ENCODE measurements at places on chromosomes 2 and 18.

DNA sequence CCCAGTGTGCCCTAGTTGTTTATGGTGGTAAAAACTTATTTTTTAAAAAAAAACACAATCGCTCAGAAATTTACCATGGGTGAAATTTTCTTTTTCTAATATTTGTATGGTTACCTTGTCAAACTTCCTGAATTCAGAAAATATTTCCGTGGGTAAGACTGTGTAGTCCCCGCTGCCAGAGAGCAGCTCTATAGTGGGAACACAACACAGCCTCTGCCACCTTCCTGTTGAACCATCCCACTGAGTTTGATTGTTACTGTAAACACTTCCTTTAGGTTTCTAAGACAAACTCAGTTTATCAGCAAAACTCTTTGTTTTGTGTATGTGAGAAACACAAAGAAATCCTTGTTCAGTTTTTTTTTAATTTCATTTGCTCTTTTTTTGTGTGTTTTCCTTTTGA lies 17.9 kb downstream of the DNAH6 start:
- DNase-seq = no peak

DNA sequence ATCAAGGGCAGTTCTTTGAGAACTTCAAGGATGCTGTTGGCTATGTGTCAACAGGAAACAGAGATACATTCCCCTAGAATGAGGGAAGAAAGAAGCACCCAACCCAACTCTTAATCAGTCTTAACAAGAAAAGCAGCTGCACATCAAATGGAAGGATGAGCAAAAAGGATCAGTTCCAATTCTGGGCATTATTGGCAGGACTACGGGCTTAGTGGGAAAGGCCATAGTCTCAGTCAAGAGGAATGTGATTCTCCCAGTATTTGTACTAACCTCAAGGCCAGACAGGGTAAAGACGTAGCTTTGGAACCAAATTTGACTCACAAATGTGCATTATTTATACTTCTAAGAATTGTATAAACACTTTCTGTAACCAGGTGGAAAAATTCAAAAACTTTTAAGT lies 18.2 kb downstream of the BMP10 start:
- DNase-seq = peak; percentile 40

GRCh38 chr18:56315363-56315762 lies 323.0 kb downstream of the TXNL1 start:
- no peak for DNase-seq

DNA sequence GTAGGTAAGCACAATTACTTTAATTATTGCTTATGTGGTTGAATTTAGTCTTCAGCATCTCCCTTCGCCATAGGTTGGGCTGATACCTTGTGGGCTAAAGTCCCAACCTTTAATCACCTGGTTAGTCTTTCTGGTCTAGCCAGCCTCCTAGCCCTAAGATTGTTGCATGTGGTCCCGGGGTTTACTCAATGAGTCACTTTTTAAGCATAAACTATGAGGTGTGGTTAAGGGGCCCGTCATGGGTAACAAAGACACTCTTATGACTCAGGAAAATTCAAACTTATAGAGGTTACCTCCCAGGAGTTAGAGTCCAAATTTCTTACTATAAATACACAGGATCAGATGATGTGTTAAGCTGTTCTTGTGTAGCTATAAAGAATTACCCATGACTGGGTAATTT lies 841.6 kb downstream of the TRIB2 start:
- peak; percentile 72 for DNase-seq

GRCh38 chr2:137947032-137947727 lies 17.1 kb upstream of the HNMT start:
- DNase-seq = no peak

DNA sequence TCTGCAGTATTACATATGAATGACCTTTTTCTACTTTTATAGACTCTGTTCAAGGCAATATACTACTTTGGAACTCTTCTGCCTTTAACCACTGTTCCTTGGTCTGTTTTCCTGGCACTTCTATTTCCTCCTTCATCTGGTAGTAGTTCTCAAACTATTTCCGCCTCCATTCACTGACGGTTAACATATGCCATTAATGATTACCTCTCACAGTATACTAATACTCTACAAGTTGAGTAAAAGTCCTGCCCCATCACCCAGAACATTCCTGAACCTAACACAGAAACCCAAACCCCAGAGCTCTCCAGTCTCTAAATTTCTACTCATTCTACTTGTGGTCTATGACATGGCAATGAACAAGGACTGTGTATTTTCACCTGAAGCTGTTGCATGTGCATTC lies 4.5 kb downstream of the GFPT1 start:
- DNase-seq = no peak

DNA sequence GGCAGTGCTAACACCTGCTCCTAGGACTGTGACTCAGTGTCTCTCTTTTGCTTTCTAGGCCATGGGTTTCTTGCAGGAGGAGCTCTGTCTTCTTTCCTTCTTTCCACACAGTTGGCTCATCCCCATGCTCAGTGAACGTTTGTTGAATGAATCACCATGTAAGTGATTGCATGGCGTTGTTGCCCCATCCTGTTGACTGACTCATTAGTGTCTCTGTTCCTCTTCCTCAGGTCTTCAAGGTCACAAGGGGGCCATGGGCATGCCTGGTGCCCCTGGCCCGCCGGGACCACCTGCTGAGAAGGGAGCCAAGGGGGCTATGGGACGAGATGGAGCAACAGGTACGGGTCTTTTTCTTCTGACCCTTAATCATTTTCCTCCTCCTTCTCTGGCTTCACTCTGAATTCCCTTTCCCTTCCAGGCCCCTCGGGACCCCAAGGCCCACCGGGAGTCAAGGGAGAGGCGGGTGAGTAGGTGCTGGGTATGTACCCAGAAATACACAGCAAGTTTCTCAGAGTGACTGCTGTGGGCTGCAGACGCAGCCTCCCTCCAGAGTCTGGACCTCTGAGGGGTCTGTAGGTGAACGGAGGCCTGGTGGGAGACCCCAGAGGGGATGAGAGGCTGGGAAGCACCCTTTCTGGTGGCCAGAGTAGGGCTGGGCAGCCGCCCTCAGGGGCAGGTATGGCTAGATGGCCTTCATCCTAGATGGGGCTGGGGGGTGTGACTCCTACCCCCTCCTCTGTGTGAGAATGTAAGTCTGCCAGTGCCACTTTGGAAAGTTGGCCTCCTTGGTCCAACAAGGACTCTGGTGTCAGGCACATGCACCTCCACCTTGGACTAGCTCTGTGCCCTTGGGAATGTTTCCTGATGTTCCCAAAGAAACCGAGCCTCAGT lies 32.4 kb downstream of the MARCO start:
- DNase-seq = peak; percentile 5

- DNase-seq = peak; percentile 54
Observed at GRCh38 chr18:41992066-41992465, 37.0 kb downstream of the PIK3C3 start.

- DNase-seq = peak; percentile 70
Observed at GRCh38 chr2:134367213-134367612, 113.3 kb downstream of the MGAT5 start.

GRCh38 chr2:64846177-64846576 lies 143.0 kb upstream of the SLC1A4 start:
- peak; percentile 50 for DNase-seq

- no peak for DNase-seq
Observed at GRCh38 chr2:1166976-1167375, 216.3 kb downstream of the SNTG2 start.

GRCh38 chr18:629269-630150 lies 27.9 kb upstream of the TYMS start:
- DNase-seq = no peak

DNA sequence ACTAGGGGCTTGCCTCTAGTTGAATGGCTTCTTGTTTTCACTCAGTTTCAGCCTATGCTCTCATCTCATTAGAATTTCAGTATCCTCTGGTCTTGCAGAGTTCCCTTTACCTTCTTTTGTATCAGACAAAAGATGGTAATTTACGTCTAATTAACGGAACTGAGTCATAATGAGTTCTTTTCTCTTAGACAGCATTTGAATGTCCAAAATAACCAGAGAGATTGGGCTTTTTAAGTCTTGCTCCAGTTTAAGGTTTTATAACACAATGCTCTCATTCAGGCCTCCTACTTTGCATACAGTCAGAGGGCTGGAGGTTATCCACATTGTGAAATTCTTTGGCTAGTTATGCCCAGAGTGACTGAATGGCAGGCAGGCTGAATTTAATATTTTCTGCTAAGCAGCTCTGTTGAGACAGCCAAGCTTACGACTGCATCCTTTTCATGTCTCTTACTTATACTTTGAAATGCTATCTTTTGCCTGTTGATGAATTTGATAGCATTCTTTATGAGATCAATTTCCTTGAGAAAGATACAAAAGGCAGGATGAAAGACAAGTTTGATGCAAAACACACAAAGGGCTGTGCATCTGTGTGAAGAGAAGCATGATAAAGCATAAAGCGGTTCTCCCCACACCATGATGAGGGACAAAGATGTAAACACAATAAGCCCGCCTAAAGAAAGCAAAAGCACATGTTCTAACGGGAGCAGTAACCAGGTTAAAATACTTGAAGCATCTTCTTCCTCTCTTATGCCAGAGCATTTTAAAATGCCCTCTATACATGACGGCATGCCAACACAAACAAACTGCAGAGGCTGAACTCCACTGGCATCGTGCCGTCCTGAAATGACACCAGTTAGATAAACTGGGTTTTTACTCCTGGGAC lies 90.0 kb downstream of the CDH2 start:
- peak; percentile 67 for DNase-seq

DNA sequence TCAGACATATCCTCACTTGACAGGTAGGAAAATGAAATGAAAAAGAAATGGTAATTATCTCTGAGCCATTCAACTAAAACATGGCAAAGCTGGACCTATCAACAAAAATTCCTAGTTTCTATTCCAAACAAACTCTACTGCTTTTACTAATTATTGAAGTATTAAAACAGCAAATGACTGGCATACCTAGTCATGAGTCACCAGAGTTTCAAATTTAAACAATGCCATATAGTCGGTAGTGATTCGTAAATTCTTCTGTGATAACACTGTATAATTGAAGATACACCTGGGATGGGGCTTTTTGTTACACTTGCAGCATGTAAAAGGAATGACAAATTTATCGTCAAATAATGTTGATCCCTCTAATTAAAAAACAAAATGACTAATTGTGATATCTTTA lies 153.1 kb upstream of the THUMPD2 start:
- DNase-seq = no peak

DNA sequence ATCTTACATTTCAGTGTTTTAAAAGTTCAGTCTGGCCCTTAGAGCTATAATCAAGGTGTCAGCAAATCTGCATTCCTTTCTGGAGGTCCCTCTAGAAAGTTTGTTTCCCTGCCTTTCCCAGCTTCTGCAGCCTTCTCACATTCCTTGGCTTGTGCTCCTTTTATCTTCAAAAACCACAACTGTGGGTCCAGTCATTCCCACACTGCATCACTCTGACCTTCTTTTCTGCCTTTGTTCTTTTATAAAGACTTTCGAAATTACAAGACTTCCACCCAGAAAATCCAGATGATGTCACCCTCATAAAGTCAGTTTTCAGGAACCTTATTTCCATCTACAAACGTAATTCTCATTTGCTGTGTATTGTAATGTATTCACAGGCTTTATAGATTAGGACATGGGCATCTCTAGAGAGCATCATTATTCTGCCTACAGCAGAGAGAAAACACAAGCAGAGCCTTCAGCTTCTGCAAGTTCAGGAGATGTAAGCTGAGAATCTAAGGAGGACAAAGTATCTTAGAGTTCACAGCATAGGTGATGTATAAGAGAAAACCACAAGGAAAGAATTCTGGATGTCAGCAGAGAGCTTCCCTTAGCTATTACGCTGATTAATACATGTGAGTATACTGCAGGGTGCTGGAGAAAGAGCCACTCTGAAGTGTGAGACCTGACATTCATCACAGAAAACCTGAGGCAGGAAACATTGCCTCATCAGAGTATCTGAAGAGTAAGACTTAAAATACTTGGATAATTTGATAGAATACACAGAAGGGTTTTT lies 1100.2 kb downstream of the CBLN2 start:
- no peak for DNase-seq

- DNase-seq = no peak
Observed at GRCh38 chr2:135993421-135993820, 8.0 kb upstream of the DARS1 start.

GRCh38 chr2:119366161-119366648 lies 429 bp downstream of the C2orf76 start:
- peak; percentile 17 for DNase-seq

GRCh38 chr2:13015532-13016320 lies 299.0 kb downstream of the TRIB2 start:
- no peak for DNase-seq

DNA sequence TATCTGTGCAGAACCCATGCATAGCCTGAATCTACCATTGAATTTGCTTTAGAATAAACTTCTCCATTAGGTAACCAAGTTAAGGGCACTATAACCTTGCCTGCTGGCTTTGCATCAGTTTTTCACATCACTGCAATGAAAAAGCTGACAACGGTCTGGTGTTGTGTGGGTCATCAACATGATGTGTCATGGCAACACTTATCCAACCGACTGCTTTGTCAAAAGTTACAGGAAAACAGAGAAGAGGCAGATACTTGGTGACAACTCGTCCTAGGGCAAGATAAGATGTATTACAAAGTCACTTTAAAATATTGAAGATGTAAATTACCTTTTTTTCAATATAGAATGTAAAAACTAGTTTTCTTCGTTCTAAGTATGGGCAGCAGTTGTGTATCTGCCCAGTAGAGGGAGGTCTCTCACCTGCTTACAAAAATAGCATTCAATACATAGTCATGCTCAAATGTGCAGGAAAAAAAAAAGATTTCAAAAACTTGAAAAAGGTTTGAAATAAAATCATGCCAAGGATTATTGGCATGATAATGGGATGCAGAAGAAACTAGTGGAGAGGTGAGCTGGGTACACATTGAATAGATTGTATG lies 96.3 kb downstream of the EVA1A start:
- DNase-seq = peak; percentile 31

- peak; percentile 24 for DNase-seq
Observed at GRCh38 chr2:225765820-225766219, 366.3 kb downstream of the NYAP2 start.

GRCh38 chr2:129721236-129721635 lies 258.2 kb upstream of the RAB6C start:
- no peak for DNase-seq

GRCh38 chr2:237270520-237270919 lies 143.4 kb downstream of the COL6A3 start:
- DNase-seq = no peak

- no peak for DNase-seq
Observed at GRCh38 chr18:36396190-36396589, 98.7 kb downstream of the FHOD3 start.

GRCh38 chr18:61553045-61553659 lies 219.9 kb downstream of the CDH20 start:
- no peak for DNase-seq

DNA sequence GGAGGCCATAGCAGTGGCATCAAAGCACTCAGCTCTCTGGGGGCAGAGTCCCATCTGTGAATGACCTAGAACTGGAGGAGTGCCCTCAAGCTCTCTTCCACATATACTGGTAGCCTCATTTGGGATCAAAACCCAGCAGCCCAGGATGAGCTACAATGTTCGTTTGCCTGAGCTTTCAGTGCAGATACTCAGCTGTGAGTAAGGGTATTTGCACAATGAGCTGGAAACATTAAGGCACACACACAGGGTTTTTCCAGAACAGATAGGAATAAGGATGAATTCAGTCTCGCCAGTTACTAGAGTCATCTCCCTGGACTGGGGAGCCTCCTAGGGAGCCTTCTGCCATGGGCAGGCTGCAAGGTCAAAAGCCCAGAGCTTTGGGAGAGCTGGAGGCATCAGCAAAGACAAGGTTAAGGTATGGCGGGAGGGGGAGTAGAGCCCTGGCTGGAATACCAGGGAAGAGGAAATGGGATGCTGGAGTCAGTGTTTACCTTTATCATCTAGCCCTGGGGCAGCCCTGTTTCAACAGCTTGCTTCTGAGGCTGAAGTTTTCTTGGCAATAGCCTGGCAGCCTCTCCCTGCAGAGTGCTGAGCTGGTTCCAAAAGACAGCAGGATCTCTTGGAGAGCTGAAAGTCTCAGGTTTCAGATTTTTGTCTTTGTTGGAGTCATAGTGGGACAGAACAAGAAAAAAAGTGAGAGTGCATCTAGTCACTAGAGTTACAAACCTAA lies 187.7 kb downstream of the LOXHD1 start:
- DNase-seq = no peak

Measured in LHCN-M2 (cell line).